ENCODE measurements at places on chromosomes 6 and 20. TPM values are rescaled to one million over a fixed set of nuclear protein-coding genes. Genes with fewer than 3 reads are reported as not detected.

The VWA7 gene
- total RNA-seq, result 0.80 TPM

The LSM2 gene
- total RNA-seq, result 28.6 TPM

GRCh38 chr6:20678831-20679352, 144.6 kb downstream of the CDKAL1 start:
- H3K4me3 ChIP-seq, result no peak overlapping the region
- H3K36me3 ChIP-seq, result no peaks in the 10 kb centered on the region
- peaks cover 3% of the 10 kb centered on the region for H3K4me1 ChIP-seq
- no peak overlapping the region for H3K27ac ChIP-seq
- DNase-seq, result no peak
- no peaks in the 10 kb centered on the region for H3K27me3 ChIP-seq

GRCh38 chr20:10758446-10758845, 84.6 kb upstream of the JAG1 start:
- H3K36me3 ChIP-seq, result no peaks in the 10 kb centered on the region
- DNase-seq, result no peak
- no peak overlapping the region for H3K4me3 ChIP-seq
- no peaks in the 10 kb centered on the region for H3K4me1 ChIP-seq
- no peaks in the 10 kb centered on the region for H3K27me3 ChIP-seq
- no peak overlapping the region for H3K27ac ChIP-seq

DNA sequence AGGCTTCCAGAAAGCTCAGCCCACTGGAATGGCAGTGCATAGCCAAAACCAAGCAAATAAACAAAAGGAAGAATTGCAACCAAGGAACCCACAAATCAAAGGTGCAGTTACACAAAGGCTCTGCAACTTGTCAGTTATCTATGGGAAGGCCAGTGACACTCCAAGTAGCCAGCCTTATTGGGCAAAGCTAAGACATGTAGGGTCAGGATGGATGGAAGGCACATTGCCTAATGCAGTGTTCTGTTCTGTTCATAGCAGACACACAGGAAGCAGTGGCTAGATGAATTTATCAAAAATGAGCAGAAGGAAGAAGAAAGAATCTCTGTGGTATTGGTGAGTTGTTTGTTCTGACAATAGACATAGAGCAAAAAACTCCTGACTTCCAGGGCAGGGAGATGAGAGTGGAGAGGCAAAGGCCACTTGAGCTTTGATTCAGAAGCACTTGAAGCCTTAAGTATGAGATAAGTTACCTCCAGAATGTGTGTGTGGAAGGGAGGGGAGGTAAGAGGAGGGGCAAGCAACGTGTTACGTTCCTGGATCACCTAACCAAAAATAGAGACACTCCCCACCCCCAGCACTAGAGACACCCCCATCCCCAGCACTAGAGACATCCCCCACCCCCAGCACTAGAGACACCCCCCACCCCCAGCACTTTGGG, 57.9 kb upstream of the AKAP12 start:
- no peaks in the 10 kb centered on the region for H3K27me3 ChIP-seq
- H3K27ac ChIP-seq, result no peak overlapping the region
- no peaks in the 10 kb centered on the region for H3K4me1 ChIP-seq
- DNase-seq, result no peak
- H3K36me3 ChIP-seq, result no peaks in the 10 kb centered on the region
- H3K4me3 ChIP-seq, result no peak overlapping the region

DNA sequence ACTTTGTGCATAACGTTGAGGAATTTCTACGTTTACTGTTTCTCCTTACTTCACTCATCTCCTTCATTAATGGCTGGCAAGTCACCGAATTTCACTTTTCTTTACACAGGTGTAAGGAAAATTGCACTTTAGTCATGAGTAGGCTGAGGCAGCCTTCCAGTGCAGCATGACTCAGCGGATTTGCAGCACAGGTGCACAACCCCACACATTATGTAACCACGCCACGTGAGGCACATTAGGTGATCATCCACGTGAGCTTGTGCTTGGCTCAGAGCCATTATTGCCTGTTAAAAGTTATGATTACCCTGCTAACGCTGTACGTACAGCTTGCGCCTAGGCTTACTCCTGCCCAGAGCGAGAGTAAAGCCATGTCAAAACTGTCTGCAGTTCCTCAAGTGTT, 158.8 kb downstream of the NKAIN2 start:
- no peaks in the 10 kb centered on the region for H3K36me3 ChIP-seq
- DNase-seq, result no peak
- H3K4me3 ChIP-seq, result no peak overlapping the region
- no peaks in the 10 kb centered on the region for H3K4me1 ChIP-seq

Data from esophagus squamous epithelium (tissue), 5 donors.